ENCODE measurements at places on chromosomes 3 and 15. TPM values are rescaled to one million over a fixed set of nuclear protein-coding genes. Genes with fewer than 3 reads are reported as not detected.

VWA5B2 gene
- total RNA-seq: 0.53 TPM

ARGFX gene
- not detected for total RNA-seq

CHL1 gene
- 252 TPM for total RNA-seq

PLCD1 gene
- total RNA-seq: 40.7 TPM

MYLK gene
- 51.1 TPM for total RNA-seq

NCK1 gene
- 54.3 TPM for total RNA-seq
